ENCODE measurements at places on chromosomes 5 and 9. TPM values are rescaled to one million over a fixed set of nuclear protein-coding genes. Genes with fewer than 3 reads are reported as not detected.

HACD4 gene
- 0.44 TPM for total RNA-seq

TIMD4 gene
- total RNA-seq = not detected

SVEP1 gene
- 1.4 TPM for total RNA-seq

EQTN gene
- total RNA-seq = not detected

EMB gene
- total RNA-seq = 0.25 TPM

IRX2 gene
- total RNA-seq = not detected

NR5A1 gene
- total RNA-seq = not detected

LPAR1 gene
- total RNA-seq = 0.32 TPM

VDAC1 gene
- 317 TPM for total RNA-seq

SPATA31A6 gene
- total RNA-seq = not detected

ADAMTS6 gene
- total RNA-seq = 28.0 TPM

SPATA31E1 gene
- not detected for total RNA-seq

PCDHB10 gene
- total RNA-seq = 1.6 TPM

TXNDC8 gene
- not detected for total RNA-seq

LCN15 gene
- total RNA-seq = not detected

CCL28 gene
- total RNA-seq = 2.0 TPM

HTR1A gene
- total RNA-seq = not detected

IL3 gene
- total RNA-seq = not detected

FST gene
- total RNA-seq = 3.2 TPM

THOC3 gene
- 60.4 TPM for total RNA-seq

SLC6A18 gene
- total RNA-seq = not detected

SEMA5A gene
- 0.31 TPM for total RNA-seq

GGTA1 gene
- total RNA-seq = 0.16 TPM

CYLC2 gene
- total RNA-seq = not detected

ZNF483 gene
- 0.81 TPM for total RNA-seq

FBP2 gene
- total RNA-seq = not detected

ARHGEF28 gene
- total RNA-seq = 243 TPM

NEUROG1 gene
- total RNA-seq = not detected

ANKRD31 gene
- under 0.01 TPM for total RNA-seq
